ENCODE measurements at places on chromosomes 1 and 21. TPM values are rescaled to one million over a fixed set of nuclear protein-coding genes. Genes with fewer than 3 reads are reported as not detected.

GRCh38 chr1:234620272-234621126 is 10.5 kb upstream of the IRF2BP2 start:
- no peak for DNase-seq

- DNase-seq = no peak
Observed at GRCh38 chr1:68230484-68230802, 1.9 kb downstream of the WLS start.

DNA sequence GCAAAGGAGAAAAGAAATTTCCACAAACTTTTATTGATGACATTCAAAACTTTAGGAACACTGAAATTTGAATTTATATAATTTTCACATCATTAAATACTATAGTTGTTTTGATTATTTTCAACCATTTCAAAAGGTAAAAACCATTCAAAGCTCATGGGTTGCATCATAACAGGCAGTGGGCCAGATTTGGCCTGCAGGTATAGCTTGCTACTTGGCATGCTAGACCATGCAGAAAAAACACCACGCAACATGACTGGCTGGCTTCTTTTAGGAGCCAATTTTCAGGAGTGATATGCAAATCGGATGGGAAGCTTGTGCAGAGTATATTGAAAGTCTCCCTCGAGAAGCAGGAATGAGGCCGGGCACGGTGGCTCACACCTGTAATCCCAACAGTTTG is 144.8 kb downstream of the GLUL start:
- DNase-seq = no peak

The OR2T2 gene
- not detected for total RNA-seq

DNA sequence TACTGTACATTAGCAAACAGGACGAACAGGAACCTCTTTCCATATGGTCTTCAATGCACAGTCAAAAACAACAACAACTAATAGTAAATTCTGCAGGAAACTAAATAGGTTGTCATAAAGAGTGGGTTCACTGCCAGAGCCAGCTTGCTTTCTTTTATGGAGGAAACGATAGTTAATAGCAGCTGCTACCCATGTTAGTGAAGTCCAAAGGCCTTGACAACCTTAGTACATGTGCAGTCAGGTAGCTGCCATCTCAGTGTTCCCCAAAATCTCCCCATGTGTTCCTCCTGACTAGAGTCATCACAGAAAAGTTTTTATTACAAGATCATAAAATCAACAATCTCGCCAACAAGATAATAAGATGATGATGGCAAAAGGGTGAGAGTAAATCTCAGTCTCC is 16.6 kb upstream of the ADORA3 start:
- no peak for DNase-seq

The SYNC gene
- 0.75 TPM for total RNA-seq

The HSD11B1 gene
- not detected for total RNA-seq

The HIVEP3 gene
- total RNA-seq = 0.03 TPM

The USH2A gene
- not detected for total RNA-seq

GRCh38 chr1:115426231-115426771 is 88.3 kb upstream of the NGF start:
- DNase-seq = peak; percentile 61

DNA sequence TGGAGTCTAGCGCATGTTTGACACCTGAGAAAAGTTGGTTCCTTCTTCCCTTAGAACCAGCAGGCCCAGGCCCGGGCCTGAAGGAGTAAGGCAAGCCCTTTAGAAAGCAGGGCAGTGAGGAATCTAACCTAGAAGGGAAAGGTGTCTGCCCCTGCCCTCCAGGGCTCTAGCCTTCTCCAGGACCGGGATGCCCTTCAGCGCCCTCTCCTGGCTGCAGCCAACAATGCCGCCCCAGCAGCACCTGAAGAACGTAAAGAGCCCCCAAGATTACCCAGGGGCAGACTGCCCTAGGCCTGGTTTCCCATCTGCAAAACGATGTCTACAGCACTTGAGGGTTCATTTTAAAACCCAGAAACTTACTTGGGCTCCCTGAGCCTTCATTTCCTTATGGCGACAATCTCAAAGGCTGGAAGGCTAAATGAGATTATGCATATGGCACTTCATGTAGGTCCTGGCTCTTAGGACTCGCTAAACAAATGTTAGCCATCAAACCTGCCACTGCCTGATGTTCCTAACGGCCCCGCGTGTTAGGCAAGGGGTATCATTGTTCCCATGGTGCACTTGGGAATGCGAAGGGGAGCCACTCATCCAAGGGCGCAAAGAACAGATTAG is 106.7 kb upstream of the KLHDC7A start:
- no peak for DNase-seq

The MAP3K21 gene
- total RNA-seq = 6.6 TPM

The VPS26C gene
- 124 TPM for total RNA-seq
